Hippocampal formation (tissue), 2 donors: ENCODE measurements at places on chromosomes 7 and 10.

DNA sequence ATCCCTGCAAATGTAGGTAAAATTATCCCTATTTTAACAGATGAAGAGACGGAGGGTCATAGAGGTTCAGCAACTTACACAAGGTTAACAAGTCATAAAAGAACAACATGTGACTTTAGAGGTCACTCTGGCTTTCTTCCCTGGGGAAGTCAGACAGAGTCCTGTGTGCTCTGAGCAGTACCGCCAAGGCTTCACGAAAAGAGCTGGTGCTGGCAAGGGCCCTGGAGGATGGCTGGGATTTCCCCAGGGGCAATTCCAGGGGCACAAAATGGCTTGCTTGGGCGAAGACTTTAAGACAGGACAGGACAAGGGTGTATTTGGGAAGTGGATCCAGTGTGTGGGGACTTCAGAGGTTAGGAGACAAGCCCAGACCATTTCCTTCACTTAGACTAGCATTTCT lies 144.1 kb downstream of the PIP4K2A start:
- DNase-seq: no peak

DNA sequence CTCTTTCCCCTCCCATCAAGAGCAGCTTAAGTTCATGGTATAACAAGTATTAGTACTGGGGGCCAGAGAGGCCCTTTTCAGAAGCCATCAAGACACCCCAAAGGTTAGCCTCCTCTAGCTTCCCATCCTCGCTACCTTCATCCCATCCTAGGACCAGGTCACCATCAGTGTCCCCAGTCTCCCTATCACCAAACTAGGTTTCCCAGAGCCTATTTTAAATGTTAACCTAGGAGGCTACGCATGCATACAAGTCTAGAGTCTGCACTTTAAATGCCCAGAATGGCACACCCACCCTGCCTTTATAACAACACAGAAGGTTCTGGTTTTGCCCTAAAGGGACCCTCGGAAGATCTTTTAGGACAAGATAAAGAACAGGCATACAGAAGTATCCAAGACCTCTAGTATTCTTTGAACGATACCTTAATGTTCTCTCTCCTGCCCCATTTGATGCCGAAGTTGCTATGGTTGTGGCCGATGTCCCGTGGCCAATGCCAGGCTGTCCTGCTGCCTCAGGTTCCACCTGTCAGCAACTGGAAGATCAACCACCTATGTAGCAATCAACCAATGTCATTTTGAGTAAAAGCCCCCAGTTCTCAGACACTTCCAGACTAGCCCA lies 2.2 kb downstream of the GPRIN2 start:
- no peak for DNase-seq

GRCh38 chr7:122166740-122167139 lies 22.7 kb upstream of the AASS start:
- DNase-seq: no peak

GRCh38 chr7:155173905-155174304 lies 103.8 kb downstream of the HTR5A start:
- DNase-seq: no peak

DNA sequence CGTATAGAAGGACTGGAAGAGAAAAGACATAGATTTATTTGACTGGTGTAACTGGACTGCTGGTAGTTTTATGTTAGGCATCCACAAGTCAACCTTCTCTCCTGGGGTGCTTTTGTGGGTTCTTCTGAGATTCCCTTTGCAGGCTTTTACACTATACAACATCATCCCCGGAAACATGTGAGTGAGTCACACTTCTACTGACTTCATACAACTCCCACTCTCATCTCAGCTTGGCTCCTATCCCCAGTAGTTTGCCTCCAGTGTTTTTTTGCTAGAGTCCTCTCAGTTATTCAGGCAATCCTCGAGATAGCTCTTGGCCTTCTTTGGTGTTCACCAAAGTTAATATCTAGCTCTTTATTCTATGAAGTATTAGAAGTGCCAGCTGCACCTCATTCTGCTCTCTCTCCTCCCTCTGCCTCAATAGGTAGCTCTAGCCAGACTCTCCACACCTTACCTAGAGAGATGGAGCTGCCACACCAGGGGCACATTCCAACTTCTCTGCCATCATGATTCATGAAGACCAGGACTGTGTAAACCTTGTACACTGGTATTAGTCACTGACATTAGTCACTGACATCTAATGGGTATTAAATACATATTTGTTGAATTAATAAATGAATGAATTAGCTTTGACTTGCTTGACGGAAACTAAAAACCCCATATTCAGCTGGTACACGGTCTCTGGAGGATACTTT lies 281.9 kb downstream of the PPP1R3A start:
- DNase-seq: no peak

DNA sequence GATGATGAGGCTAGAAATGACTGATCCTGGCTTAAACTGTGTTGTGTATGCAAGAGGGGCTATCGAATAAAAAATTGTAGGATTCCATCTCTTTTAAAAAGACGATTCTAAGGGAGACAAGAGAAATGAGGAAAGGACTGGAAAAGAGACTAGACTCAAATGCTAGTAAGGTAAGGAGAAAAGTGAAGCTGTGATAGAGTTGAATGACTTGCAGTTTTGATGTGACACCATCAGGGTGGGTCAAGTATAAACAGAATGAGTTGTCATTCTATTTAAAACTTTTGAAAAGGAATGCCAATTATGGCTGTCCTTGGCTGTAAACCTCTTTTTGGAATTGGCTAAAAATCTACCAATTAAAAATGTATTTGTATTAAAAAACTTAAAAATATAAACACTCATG lies 184.5 kb upstream of the PHF14 start:
- no peak for DNase-seq

DNA sequence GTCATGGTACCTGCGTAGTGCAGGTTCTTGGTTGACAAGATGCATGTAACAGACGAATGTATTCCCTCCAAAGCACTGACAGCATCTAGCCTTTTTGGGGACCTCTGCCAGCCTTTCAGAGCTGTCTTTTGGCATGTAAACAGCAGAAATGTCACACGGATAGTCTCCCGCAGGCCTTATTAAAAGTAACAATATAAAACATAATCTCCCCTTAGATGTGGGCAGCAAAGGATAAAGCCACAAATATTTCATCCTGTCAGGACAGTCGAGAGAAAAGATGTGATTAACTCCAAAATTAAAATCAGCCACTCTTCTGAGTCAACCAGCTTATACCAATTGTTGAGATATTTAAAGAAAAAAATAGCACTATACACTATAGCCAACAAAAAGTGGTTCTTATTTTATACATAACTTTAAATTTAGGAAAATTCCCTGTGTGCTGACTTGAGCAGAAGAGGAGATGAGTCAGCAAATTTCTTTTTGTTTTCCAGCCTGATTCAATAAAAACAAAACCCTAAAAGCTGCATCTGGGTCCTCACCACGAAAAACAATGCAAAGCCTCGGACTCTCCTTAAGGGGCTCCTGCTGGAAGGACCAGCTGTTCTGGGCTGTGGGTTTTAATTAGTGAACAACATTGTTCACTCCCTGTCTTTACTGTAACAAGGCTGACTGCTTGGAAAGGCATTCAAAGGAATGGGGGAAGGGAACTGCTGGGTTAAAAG lies 240.2 kb downstream of the ADAM12 start:
- DNase-seq: no peak

DNA sequence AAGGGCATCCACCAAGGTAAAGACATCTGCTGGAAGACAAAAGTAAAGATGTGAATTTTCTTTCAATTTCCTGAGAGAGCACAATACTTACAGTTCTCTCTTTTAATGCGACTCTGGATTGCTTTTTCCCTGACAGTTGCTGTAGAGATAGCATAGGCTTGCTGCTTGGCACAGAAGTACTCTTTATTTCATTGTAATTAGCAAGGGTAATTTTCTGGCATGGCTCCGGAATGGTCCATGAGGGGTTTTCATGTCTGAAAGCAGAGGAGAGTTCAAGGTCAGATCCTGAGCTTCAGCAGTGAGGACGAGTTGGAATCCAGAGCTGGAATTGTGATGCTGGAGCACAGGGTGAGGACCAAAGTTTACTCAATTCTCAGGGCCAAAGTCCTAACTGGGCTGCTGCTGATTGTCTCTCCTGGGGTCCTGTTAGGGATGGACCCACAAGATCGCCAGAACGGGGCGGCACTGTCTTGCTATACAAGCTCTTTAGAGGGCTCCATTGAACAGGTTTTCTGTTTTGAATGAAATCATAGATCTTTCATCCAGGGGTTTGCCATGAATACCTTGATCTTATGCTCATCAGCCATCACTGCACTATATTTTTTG lies 190.0 kb upstream of the MKI67 start:
- DNase-seq: no peak

DNA sequence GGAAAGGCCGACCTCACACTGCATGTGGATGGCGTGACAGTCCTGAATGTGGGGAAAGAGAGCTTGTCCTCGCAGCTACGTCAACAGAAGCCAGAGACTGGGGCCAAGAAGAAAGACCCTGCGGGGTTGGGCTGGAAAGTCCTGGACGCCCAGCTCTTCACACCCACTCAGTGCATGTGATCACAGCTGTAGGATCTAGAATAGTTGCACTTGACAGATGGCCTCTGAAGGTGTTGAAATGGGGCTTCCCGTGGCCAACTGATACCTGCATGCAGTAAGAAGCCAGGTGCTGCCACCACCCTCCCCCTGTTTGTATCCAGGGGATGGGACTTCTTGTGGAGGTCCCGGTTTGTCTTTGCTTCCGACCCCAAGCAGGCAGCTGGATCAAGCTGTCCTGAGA lies 34.1 kb upstream of the OCM2 start:
- no peak for DNase-seq

DNA sequence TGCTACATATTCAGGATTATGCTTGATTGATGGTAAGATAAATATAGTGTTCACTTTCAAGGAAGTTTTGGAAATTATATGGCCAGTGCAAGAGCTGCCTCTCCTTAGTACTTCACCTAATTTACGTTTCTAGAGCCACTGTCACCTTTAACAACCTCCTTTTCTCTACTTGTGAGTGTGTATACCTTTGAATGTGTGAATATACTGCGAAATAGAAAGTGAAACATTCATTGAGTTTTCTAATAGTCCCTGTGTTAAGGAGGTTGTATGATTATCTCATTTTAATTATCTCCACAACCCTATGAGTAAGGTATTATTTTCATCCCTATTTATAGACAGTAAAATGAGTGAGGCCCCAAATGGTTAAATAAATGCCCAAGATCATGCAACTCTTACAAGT lies 1050.5 kb downstream of the XPNPEP1 start:
- DNase-seq: no peak

DNA sequence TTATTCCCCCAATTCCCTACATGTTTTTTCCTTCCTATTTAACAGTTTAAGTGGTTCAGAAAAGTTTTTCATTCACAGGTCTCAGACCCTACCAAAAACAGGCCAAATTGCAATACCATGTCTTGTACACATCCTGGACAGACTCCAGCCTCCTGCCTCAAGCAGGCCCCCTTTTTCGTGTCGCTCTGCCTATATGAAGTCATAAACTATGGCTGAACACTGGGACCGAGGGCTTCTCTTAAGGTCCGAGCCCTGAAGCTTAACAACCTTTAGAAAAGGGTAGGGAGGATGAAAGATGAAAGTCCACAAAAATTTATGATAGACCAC lies 1.4 kb downstream of the FBXW4 start:
- DNase-seq: no peak

- no peak for DNase-seq
Measured at GRCh38 chr7:150979713-150980390, 1.7 kb upstream of the KCNH2 start.

GRCh38 chr10:64369885-64370773 lies 848.9 kb downstream of the REEP3 start:
- no peak for DNase-seq

- DNase-seq: no peak
Measured at GRCh38 chr10:74922921-74923320, 96.5 kb downstream of the KAT6B start.

GRCh38 chr7:147197006-147197405 lies 1080.4 kb downstream of the CNTNAP2 start:
- no peak for DNase-seq

GRCh38 chr10:30857803-30858202 lies 173.9 kb downstream of the ZNF438 start:
- DNase-seq: peak; percentile 31

GRCh38 chr10:102185811-102186527 lies 33.8 kb downstream of the NOLC1 start:
- DNase-seq: no peak

- DNase-seq: no peak
Measured at GRCh38 chr10:3357737-3358136, 185.2 kb upstream of the PITRM1 start.

DNA sequence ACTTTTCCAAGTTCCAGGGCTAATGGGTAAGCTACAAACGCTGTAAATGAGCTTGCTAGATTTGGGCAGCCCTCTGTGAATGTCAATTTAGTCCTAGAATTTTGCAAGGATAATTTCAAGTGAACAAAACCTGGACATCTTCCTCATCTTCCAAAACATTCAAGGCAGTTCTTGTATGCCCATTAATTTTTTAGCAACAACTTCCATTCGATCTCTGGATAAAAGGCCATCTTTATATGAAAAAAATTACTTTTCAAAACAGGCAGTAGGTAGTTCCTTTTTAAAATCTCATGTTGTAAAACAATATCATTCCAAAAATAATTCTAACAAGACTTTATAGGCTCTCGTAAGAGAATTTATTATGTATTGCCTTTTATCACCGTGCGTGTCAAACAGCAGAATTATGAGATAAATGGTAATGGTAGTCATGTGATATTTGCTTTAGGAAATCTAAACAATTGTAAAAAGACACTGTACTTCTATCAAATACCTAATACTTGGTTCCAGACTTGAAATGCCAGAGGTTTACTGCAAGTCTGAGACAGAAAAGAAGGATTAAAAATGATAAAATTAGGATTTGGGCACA lies 143.7 kb upstream of the NRP1 start:
- no peak for DNase-seq

GRCh38 chr7:107051376-107051775 lies 6.9 kb downstream of the PRKAR2B start:
- no peak for DNase-seq

DNA sequence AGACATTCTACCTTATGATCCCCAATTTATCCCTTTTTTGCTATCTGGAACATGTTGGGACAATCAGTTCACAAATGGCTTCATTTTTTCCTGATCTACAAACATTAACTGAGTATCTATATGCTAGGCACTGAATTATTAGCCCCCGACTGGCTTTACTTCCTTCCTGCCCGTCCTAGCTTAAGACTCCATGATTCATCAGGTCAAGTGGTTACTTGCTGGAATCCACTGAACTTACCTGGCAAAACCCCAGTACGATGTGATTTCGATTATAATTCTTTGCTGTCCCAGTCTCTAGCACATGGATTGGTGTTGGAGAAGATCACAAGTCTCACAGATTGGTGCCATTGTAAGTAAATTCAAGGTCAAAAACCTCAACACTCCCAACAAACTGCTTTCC lies 77.1 kb downstream of the ORC5 start:
- no peak for DNase-seq

DNA sequence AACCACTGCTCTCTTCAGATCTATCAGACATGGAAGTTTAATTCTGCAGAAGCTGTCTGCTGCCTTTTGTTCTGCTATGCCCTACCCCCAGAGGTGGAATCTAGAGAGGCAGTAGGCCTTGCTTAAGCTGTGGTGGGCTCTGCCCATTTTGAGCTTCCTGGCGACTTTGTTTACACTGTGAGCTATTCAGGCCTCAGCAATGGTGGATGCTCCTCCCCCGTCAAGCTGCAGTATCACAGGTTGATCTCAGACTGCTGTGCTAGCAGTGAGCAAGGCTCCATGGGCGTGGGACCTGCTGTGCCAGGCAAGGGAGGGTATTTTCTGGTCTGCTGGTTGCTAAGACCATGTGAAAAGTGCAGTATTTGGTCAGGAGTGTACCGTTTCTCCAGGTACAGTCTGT lies 45.1 kb upstream of the CDK14 start:
- DNase-seq: no peak
